ENCODE measurements at places on chromosomes 4 and X. TPM values are rescaled to one million over a fixed set of nuclear protein-coding genes. Genes with fewer than 3 reads are reported as not detected.

GAGE12F gene
- not detected for total RNA-seq

RFC1 gene
- total RNA-seq = 72.6 TPM

CT83 gene
- not detected for total RNA-seq

GRCh38 chr4:77465271-77465670 lies 140.3 kb upstream of the CXCL13 start:
- H3K27ac ChIP-seq = no peak overlapping the region
- peaks cover 13% of the 10 kb centered on the region for H3K27me3 ChIP-seq
- H3K4me1 ChIP-seq = no peaks in the 10 kb centered on the region
- no peak for DNase-seq
- no peak overlapping the region for H3K4me3 ChIP-seq

DNA sequence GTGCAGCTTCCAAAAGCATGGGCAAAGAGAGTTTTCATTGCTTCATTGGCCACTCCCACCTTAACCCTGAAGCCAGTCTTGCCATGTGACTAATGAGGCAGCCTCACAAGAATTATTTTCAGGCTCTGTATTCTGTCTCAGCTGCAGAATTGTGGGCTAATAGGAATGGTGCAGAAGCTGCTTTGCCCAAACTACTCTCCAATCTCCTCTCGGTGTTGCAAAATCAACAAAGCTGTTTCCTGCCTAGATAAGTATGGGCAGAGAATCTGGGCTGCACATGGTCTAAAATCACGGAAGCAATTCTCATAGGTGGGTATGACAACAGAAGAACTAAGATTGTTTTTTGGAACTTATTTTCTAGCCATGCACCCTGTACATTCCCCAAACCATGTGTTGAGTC lies 31.4 kb downstream of the PPP1R2C start:
- H3K36me3 ChIP-seq = no peaks in the 10 kb centered on the region
- H3K27me3 ChIP-seq = no peaks in the 10 kb centered on the region
- no peak overlapping the region for H3K4me3 ChIP-seq

GRCh38 chr4:1385373-1386340 lies 20.6 kb downstream of the NKX1-1 start:
- H3K4me1 ChIP-seq = no peaks in the 10 kb centered on the region
- H3K36me3 ChIP-seq = peaks cover 5% of the 10 kb centered on the region
- DNase-seq = no peak

GRCh38 chr4:31392923-31393322 lies 672.8 kb downstream of the PCDH7 start:
- H3K27ac ChIP-seq = no peak overlapping the region
- H3K36me3 ChIP-seq = no peaks in the 10 kb centered on the region
- no peaks in the 10 kb centered on the region for H3K4me1 ChIP-seq
- DNase-seq = no peak
- H3K4me3 ChIP-seq = no peak overlapping the region

DNA sequence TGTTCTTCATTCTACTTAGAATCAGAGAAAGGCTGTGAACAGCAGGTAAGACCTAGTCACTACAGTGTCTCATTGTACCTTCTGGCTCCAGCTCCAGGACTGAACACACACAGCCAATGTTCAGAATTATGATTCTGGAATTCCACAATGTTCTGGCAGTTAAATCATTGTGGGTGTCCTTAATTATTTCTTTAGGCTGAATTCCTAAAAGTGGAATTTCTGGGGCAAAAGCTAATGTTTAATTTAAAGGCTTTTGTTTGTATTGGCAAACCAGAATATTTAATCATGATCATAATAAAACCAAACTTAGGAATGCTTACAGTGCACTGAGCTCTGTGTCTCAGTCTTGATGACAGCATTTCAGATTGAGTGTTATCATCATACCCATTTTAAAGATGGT lies 67.0 kb upstream of the FAT1 start:
- no peaks in the 10 kb centered on the region for H3K36me3 ChIP-seq
- no peak overlapping the region for H3K4me3 ChIP-seq
- no peak overlapping the region for H3K27ac ChIP-seq

GRCh38 chr4:48989461-48990203 lies 3.6 kb downstream of the CWH43 start:
- H3K27me3 ChIP-seq = peaks cover 31% of the 10 kb centered on the region
- H3K36me3 ChIP-seq = no peaks in the 10 kb centered on the region
- no peaks in the 10 kb centered on the region for H3K4me1 ChIP-seq
- H3K27ac ChIP-seq = no peak overlapping the region
- DNase-seq = no peak
- no peak overlapping the region for H3K4me3 ChIP-seq

DNA sequence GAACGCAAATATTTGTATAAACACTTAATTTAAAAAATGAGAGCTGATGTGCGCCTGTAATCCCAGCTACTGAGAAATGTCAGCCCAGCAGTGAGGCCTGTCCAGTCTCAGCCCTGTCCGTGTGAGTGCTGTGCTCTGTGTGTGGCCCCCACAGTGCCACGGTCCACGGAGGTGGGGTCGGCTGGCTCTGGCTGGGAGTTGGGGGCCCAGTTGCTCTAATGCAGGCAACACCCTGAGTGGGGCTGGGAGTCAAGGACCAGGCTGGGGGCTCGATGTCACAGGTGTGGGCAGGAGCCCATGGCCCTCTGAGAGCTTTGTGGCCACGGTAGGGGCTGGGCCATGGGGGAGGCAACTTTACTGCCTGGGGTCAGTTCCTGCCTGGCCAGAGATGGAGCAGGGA lies 12.8 kb downstream of the PCGF3 start:
- H3K27ac ChIP-seq = no peak overlapping the region
- H3K36me3 ChIP-seq = peaks cover 50% of the 10 kb centered on the region
- H3K4me3 ChIP-seq = no peak overlapping the region

DNA sequence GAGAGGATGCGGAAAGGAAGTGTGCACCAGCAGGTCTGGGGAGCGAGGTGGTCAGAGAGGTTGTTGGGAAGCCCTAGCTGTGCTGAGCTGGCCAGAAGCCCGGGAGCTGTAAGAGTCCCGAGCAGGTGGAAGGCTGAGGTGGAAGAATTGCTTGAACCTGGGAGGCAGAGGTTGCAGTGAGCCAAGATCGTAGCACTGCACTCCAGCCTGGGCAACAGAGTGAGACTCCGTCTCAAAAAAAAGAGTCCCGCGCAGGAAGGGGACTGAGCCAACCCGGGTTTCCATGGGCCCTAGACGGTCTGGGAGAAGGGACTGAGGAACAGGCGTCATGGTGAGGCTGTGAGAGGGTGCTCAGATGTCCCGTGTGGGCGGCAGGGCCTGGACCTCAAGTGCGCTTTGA lies 12.7 kb upstream of the FGFR3 start:
- H3K4me3 ChIP-seq = no peak overlapping the region
- H3K36me3 ChIP-seq = no peaks in the 10 kb centered on the region
- H3K27ac ChIP-seq = no peak overlapping the region
- no peaks in the 10 kb centered on the region for H3K4me1 ChIP-seq
- no peak for DNase-seq
- H3K27me3 ChIP-seq = no peaks in the 10 kb centered on the region
